ENCODE measurements at places on chromosomes 6 and 20.
A peak's percentile ranks its signal among the peaks of the same experiment; 100 is the strongest.

DNA sequence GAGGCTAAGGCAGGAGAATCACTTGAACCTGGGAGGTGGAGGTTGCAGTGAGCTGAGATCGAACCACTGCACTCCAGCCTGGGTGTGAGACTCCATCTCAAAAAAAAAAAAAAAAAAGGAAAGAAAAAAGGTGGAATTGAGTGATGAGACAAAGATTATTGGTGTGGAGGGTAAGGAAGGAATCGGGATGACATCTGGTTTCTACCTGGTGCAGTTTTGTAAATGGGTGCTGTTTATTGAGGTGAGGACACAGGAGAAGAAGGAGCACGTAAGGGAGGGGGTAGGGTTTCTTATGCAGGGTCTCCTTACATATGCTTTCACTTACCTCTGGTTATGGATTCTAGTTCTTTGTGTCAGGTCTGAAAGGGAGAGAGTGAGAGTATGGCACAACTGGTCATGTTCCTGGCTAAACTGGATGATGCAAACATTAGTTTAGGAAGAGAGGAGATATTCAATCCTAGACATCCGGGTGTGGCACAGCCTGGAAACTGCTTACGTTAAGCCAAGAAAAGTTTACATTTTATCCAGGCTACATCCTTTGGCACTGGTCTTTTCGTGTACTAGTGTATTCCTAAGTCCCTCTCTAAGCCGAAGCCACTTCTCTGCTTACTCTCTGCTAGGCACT is 5.4 kb downstream of the RALY start:
- DNase-seq, result no peak

- DNase-seq, result no peak
Measured at GRCh38 chr20:40938020-40938419, 90.6 kb upstream of the TOP1 start.

DNA sequence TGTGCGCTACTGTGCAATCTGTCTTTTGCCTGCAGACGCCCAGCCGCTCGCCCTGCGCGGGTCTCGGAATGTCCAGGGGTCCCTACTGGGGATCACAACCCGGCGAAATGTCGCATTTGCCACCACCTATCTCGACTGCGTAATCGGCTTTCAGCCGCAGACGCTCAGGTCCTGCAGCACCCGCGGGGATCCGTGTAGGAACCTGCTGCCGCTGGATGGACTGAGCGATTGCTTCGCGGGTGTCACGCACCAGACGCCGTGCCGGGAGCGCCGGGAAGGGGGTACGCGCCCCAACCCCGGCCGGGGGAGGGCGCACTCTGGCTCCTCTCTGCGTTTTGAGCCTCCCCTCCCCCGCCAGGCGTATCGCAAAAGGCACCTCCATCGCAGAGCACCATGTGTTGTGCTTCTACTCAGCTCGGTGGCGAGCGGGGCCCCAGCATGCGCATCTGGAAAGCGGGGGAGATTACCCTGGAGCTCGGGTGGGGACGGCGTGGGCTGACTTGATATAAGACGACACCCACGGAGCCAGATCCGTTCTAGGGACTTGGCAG is 747 bp upstream of the PTPRA start:
- DNase-seq, result peak; percentile 57

DNA sequence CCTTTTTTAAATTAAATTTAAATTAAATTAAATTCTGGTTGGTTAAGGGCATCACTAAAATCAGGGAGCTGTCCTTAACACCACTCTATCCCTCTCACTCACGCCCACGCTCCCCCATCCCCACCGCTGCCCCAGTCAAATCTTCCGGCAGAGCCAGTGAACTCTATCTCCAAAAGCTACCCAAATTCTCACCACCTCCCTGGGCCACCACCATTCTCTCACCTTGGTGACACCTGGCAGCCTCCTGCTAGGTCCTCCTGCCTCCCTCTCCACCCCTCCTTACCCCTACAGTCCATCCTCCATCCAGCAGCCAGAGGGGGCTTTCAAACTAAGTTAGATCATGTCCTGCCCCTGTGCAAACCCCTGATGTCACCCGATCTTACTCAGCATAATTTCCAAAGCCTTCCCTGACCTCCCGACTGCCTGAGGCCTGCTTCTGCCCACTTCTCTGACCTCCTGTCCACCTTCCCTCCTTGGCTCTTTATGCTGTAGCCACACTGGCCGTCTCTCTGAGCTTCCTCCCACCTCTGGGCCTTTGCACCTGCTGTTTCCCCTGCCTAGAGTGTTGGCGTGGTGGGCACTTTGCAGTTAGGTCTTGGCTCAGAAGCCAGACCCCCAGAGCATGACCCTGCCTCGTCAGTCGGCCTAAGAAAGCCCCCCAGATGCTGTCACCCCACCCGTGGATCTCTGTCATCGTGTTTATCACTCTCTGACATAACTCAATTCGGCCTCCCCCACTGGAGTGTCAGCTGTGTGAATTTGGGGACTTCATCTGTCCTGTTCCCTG is 24.7 kb downstream of the PTGIS start:
- DNase-seq, result no peak

- DNase-seq, result no peak
Measured at GRCh38 chr6:53956804-53957203, 154.4 kb upstream of the MLIP start.
